ENCODE measurements at places on chromosomes 3 and 15.

DNA sequence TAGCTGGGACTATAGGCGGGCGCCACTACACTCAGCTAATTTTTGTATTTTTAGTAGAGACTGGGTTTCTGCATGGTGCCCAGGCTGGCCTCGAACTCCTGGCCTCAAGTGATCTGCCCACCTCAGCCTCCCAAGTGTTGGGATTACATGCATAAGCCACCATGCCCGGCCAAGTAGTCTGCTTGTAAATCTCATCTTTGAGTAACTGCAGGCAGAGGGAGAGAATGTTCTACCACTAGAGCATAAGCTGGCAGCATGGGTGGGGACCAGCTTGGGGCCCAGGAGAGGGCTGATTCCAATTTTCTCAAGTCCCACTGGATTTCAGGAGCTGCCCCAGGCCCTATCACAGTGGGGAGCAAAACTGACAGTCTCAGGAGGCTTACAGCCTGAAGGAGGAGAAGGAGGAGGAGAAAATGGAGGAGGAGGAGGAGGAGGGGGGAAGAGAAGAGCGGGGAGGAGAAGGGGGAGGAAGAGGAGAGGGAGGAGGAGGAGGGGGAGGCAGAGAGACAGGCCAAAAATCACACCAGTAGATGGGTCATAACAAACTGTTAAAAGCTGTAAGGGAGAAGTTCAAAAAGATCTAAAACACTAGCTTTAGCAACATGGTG, 229.1 kb upstream of the IGF1R start:
- DNase-seq = no peak

- DNase-seq = no peak
These were observed 110.4 kb downstream of the WNT7A start for GRCh38 chr3:13769422-13769821.

DNA sequence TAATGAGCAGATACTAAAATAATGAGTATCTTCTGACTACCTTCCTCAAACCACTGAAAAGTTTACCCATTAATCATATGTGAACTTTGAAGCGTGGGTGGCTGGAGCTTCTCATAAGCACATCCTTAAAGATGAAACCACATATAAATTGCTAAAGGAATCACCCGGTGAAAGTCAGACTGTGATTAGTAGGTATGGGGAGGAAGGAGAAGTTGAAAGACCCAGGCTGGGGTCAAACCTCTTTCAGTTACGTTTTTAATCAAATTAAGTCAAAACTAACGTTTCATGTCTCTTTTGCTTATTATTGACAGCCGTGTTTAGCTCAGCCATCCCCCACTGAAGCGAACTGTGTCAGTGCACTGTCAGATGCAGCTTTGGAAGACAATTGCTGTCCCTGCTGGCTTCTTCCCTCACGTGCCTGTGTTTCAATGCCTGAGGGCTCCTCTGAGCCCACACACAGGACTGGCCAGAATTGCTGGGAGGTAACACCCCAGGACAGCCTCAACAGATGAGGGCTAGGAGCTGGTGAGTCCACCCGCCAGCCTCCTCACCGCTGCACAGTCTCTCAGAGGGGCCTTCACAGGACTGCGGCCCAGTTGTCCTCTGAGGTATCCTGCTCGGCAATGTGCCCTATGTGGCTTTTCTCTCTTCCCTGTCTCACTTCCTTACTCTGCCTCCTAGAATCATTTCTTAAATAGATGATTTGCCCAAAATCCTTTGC, 29.3 kb upstream of the SH3BP5 start:
- no peak for DNase-seq

DNA sequence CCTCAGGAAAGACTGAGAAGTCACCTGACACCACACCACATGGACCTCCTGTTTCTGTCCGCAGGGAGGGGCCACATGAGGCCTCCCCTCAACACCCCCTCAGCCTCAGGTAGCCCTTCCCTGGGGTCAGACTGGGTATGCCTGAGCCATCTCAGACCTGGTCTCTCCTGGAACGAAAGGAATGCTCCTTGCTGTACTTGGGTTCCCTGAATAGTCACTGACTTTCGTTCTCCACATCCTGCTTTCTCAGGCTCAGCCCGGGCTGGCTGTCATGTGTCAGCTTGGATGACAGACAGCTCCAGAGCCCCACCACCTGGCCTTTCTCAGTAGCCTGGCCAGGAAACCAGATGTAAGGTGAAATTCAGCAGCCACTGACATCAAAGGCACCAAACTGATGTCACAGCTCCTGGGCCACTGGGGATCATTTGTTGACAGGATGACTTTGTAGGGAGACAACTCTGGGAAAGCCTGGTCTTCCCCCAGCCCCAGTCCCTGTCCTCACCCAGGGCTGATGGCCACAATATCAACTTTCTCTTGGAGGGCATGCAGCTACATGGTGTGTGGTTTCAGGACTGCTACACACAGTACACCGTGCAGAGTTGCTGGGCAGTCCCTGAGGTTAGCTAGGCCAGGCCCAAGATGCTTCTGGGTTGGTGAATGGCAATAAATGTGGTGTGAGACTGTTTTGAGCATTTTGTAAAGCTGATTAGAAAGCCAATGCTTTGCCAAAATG, 141.4 kb upstream of the MRPS22 start:
- DNase-seq = no peak

GRCh38 chr15:100263721-100264455, 77.9 kb downstream of the ADAMTS17 start:
- no peak for DNase-seq

DNA sequence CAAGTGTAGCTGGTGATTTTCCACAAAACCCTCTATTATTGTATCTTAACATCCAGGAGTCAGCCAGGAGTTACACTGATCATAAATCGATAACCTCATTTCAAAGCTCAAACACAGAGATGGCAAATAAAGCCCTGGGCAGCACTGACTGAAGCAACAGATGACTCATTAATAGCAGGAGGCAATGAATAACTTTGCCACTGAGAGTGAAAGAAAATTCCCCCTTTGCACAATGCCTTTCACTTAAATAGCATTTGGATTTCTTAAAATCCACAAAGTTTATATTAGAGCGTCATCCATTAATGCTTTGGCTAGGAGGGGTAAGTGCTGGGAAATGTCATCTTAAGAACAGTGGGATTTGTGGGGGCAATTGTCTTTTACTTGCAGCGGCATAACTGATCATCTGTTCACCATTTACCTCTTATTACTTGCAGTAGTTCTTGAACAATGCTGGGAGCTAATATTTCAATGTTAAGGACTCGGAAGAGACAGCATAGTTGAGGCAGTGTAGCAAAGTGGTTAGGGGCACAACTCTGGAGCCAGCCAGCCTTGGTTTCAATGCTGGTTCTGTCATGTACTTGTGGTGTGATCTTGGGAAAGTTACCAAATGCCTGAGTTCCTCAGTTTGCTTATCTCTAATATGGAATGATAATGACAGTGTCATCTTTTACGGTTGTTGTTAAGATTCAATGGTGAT, 630.4 kb upstream of the TBL1XR1 start:
- DNase-seq = no peak

Measured in GOT3 (cell line).